ENCODE measurements at places on chromosomes 4 and X.

GRCh38 chr4:7500404-7500803 is 65.7 kb upstream of the PSAPL1 start:
- DNase-seq: no peak

GRCh38 chr4:76690906-76691275 is 207.1 kb downstream of the SOWAHB start:
- no peak for DNase-seq

- DNase-seq: no peak
These were observed 23.7 kb upstream of the PNPLA4 start for GRCh38 chrX:7950865-7951264.

DNA sequence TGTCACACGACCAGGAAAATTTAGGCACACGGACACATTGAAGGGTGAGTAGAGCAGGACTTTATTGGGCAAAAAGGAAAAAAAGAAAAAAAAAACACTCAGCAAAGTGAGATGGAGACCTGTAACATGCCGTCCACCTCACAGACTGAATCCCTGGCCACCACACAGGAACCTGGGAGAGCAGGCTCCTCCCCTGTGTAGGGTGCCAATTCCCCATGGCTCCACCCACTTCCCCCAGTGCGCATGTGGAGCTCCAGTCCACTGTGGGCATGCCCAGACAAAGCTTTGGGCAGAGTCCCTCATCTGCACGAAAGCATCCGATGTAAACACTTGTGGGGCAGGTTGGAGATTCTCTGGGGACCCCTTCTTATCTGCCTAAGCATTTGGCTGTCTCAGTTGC is 23.6 kb upstream of the CBR4 start:
- no peak for DNase-seq

DNA sequence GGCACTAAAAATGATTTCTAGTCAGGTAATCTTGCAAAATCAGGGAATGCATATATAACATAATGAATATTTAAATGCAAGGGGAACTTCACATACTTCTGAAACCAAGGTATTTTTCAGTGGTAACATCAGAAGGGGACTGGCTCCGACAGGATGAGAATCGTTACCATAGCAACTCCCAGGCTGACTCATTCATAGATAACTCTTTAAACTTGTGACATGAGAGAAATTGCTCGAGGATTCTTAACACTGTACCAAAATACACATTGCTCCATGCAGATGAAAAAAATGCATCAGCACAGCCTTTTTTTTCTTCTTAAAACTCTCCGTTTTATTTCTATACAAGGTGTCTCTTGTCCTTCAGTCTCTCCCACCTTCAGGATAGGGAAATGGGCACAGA is 114.3 kb downstream of the GABRB1 start:
- no peak for DNase-seq

- DNase-seq: no peak
These were observed 21.9 kb upstream of the ZNF81 start for GRCh38 chrX:47814851-47815250.

GRCh38 chr4:57924951-57925350 is 814.8 kb upstream of the IGFBP7 start:
- DNase-seq: no peak

DNA sequence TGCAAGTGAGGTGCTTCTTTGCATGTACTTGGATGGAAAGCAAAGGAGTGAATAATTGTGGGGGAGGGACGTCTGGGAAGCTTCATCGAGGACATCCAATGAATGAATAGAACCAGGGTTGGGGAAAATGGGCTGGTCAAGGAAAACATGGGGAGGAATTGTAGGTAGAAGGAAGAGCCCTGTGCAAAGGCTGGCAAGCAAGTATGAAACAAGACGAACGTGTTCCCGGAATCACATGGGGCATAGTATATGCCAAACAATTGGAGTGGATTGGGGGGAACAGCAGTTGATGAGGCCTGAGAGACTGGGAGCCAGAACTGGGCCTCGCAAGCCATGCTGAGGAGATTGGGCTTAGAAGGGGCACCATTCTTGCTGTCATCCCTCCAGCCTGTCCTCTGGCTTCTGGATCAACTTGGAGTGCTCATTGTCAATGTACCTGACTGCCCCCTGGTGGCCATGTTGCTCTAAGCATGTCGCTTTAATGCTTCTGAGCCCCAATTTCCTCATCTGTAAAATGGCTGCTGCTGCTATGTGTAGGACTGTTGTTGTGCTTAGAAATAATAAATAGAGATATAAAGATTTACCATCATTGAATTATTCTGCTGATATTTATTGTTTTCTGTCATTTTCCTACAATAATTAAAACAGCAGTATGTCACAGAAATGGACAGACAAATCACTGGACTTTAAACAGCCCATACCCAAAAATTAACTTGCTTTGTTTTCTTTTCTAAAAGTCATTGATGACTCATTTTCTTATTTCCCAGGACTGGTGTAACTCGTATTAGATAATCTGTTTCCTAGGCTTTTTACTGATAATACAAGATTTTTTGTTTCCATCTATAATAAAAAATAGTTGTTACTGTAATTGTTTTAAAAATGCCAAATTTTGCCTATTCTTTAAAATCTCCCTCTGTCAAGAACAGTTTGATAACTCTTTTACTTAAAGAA is 66.4 kb downstream of the JADE3 start:
- peak; percentile 29 for DNase-seq

DNA sequence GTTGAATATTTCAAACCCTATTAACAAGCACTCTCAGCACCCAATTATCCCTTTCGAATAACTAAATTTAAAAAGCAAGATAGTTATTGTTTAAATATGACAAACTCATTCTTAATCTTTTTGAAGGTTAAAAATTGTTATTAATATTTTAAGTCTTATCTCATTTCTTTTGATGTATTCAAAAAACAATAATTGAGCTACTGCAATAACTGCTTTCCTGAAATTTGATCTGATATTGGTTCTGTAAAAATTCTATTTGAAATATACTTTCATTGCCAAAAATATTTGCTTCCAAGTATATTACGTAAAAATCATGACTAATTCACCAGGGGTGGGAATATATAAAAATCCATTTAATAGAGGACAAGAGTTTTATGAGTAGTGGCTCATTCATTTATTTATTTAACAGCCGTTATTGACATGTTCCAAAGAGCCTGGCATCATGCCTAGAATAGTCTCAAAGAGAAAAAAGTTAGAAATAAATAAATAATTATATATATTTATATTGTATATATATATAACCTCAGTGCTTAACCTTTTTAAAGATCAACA is 34.4 kb downstream of the GLRA3 start:
- no peak for DNase-seq

DNA sequence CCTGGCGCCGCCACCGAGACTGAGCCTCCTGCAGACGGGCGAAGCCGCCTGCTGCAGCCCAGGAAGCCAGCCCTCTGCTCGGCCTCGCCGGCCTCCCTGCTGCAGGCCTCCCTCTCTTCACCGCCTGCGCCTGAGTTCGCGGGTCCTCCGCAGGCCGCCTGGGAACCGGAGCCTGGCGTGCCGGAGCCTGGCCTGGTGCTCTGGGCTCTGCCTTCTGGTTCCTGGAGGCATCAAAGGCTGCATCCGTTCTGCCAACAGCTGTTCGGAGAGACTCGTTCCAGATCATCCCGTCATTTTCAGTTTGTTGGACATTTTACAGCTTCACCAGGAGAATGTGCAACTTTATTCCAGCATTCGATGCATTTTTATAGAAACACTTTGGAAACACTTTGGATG is 178.0 kb downstream of the DCLK2 start:
- no peak for DNase-seq

DNA sequence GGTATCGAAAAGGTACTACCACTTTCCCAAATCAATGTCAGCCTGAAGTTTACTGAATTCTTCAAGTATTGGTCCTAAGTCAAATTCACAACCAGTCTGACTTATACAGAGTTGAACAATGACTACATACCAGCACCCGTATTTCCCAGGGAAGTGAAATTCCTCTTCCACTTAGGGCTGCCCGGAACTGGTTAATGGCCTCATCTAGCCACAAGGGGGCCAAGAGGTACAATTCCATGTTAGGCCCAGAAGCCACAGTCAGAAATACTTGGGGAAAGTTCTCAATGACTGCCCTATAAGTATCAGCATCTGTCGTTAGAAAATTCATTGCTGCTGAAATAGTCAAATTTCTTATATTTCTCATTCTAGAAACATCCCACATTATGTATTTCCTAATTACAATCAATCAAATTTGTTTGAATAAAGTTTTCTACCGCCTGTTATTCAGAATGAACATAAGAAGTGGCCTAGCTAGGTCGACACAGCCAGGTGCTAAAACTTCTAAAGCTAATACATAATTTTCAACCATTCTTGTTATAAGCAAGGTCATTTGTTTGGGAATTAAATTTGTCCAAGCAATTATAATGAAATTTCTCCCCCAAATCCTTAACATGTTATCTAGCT is 5.6 kb upstream of the PCDH7 start:
- peak; percentile 57 for DNase-seq
